ENCODE measurements at places on chromosomes 3 and 15.

DNA sequence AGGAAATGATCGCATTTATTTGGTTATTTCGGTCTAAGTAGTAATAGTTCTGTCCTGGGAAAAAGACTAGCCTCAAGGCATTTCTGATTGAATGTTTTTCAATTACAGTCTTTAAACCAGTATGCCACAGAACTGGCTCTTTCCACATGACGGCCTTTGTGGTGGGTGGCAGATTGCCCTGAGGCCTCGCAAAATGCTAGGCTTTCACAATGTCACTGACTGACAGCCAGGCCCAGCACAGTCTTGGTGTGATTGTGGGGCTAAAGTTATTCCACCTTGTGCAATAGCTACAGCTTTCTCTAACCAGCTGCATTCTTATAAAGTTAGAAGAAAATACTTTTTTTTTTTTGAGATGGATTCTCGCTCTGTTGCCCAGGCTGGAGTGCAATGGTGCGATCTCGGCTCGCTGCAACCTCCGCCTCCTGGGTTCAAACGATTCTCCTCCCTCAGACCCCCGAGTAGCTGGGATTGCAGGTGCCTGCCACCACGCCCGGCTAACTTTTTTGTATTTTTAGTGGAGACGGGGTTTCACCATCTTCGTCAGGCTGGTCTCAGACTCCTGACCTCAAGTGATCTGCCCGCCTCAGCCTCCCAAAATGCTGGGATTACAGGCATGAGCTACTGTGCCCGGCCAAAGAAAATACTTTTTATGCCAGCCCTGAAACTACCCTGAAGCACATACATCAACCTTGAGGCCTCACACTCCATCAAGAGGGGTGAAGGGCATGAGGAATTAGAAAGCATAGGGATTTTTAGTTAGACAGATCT, 2.5 kb upstream of the ADIPOQ start:
- DNase-seq = no peak

GRCh38 chr3:73490453-73491286, 134.1 kb downstream of the PDZRN3 start:
- DNase-seq = no peak

- DNase-seq = no peak
Measured at GRCh38 chr3:149195221-149195620, 26.4 kb downstream of the CP start.

DNA sequence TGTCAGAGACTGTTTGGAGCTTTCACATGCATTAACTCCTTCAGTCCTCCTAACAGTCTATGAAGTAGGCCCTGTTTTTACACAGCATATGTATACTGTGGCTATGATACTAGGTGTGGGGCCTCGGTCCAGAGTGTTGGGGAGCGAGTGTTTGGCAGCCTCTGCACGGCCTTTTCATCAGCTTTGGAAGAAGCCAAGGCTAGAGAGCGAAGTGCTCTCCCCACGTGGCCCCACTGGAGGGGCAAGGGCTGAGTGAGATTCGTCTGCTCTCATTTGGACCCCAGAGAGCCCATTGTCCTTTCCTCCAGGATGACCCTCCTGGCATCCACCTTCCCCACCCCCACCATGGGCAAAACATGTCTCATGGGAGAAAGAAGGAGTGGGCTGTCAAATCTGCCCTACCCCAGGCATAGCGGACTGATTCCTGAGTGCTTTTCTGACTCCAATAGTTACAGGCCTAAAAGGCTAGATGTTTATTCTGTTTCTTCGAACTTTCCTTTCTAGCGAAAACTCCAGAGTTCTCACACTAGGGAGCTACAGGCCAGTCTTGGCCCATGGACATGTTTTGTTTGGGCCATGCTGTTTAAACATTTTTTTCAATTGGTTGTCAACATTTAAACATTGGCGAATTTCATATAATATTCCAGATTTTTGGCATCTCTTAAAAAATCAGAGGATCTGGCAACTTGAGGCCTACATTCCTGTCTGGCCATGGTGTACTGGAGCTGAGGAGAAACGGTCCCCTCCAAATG, 76.0 kb downstream of the EEFSEC start:
- no peak for DNase-seq

DNA sequence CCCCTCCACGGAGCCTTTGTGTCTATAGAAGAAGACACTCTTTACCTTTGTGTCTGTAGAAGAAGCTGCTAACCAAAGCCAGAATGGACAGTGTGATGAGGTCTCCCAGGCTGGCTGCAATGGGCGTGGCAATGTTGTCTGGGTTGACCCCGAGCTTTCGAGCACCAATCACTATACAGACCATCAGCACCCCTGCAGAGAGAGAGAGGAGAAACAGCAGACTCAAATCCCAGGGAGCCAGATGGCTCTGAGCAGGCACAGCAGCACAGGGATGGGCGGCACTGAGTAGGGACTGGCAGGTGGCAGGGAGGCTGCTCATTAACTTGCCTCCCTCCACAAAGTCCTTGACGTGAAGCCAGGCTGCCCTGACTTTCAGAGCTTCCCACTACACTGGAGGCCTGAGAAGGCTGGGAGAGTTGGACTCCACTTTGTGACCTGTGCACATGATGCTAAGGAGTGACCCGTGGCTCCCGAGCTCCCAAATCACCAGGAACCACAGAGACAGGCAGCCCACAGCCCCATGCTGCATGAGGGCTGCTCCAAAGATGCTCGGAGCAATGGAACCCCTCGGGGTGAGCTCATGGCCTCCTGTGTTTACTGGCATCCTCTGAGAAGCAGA, 53.9 kb downstream of the ROPN1B start:
- DNase-seq = no peak

GRCh38 chr15:97525809-97526208, 434.7 kb upstream of the ARRDC4 start:
- DNase-seq = no peak

DNA sequence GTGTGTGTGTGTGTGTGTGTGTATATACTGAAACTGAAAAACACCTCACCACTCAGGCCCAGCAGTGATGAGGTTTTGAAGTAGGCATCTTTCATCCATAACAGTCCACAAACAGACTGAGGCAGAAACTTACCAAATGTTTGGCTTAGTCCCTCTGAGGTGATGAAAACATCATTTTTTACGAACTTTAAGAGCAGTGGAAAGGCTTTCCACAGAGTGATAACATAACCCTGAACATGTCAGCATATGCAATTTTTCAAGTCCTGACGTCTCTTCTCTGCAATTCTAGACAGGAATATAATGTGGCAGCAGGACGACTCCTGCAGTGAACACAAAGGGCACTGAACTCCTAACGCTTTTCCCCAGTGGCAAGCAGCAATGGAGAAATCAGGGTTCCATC, 247.0 kb upstream of the THBS1 start:
- no peak for DNase-seq

GRCh38 chr3:4398941-4399245, 68.2 kb downstream of the SUMF1 start:
- no peak for DNase-seq

- DNase-seq = no peak
Measured at GRCh38 chr3:43465109-43465508, 156.7 kb downstream of the ANO10 start.

DNA sequence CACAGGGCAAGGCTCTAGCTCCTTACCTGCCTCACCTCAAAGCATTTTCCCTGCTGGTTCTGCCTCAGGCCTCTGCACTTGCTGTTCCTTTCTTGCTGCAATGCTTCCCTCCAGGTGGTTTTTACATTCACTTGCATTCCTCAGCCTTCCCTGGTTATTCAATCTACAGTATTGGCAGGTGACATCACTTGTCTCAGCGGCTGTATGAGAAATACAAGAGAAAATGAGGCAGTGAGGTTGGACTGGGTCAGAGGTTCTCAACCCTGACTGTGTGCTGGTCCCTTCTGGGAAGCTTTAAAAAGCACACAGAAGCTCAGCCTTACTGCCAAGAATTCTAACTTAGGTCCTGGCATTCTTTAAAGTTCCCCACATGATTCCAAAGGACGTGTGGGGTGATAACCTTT, 26.7 kb downstream of the SIAH2 start:
- no peak for DNase-seq

DNA sequence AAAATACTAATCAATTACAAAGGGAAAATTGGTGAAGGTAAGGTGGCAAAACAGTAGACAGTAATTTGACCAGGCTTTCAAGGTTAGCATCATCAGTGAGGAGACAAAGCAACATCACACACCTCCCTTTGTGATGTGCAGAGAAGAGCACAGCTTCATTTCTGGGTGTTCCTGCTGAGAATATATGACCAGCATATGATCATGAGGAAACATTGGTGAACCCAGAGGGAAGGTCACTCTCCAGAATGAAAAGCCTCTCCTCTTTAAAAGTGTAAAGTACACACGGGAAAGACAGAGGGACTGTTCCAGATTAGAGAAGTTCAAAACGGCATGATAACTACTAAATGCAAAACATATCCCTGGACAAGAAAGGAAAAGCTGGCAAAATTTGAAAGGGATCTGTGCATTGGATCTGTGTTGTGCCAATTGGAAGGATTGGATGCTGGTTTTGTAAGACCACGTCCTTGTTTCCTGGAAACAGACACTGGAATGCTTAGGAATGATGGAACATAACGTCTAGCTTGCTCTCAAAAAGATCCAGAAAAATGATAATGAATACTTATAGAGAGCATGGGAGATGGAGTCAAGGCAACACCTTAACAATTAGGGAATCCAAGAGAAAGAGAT, 80.6 kb upstream of the MITF start:
- no peak for DNase-seq

- no peak for DNase-seq
Measured at GRCh38 chr3:80338366-80338765, 570.6 kb upstream of the ROBO1 start.

DNA sequence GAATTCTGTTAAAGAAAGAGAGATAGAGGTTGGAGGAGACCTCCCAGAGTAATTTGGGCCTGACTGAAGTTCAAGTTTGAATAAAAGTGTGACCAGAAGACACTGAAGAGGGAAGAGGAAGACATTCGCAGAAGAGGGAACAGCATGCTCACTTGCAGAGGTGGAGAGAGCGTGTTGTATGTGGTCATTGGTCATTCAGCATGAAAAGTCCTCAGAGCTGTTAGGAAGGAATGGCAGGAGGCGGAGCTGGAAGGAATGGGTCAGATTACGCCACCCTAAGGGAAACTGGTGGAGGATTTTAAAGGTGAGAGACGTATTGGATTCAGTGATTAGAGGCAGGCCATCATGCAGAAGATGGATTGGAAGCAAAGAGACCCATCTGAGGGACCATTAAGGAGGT, 41.6 kb downstream of the IQCH start:
- no peak for DNase-seq

DNA sequence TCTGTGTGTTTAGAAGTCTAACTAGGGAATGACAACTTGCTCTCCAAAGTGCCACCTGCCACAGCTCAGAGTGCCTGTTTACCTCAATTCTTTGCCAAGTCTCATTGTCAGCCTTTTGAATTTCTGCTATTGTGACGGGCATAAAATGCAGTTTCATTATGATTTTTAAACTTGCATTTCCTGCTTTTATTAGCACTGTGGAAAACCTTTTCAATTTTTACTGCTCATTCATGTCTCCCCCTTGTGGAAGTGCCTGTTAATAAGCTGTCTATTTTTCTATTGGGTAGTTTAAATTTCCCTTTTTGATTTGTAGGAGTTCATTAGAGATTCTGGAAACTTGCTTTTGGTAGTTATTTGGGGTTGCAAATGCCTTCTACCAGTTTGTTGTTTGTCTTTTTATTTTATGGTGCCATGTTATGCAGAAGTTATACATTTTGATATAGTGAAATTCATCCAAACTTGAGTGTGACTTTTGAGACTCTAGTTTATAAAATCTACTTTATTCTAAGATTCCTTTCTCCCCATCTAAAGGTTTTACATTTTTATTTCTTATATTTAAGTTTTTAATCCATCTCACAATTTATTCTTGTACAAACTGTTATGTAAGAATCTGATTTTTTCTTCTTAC, 53.9 kb upstream of the FRMD4B start:
- no peak for DNase-seq

GRCh38 chr15:68337826-68338225, 60.3 kb downstream of the FEM1B start:
- no peak for DNase-seq

- DNase-seq = no peak
Measured at GRCh38 chr3:97994328-97994945, 22.2 kb upstream of the RIOX2 start.

DNA sequence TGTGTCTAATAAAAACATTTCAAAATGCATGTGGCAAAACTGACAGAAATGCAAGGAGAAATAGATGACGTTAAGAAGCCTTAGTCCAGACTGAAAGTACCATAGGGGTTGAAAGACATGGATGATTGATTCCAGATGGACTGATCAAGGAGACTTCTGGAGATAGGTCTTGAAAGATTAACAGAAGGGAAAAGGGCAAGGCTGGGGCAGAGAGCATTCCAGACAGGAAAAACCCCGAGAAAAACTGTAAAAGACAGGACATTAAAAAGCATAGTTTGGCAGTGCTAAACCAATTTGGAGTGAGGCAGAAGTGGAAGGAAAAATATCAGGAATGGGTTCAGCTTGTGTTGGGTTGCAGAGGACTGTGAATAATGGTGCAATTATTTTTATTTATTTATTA, 375.2 kb upstream of the SGO1 start:
- DNase-seq = no peak

DNA sequence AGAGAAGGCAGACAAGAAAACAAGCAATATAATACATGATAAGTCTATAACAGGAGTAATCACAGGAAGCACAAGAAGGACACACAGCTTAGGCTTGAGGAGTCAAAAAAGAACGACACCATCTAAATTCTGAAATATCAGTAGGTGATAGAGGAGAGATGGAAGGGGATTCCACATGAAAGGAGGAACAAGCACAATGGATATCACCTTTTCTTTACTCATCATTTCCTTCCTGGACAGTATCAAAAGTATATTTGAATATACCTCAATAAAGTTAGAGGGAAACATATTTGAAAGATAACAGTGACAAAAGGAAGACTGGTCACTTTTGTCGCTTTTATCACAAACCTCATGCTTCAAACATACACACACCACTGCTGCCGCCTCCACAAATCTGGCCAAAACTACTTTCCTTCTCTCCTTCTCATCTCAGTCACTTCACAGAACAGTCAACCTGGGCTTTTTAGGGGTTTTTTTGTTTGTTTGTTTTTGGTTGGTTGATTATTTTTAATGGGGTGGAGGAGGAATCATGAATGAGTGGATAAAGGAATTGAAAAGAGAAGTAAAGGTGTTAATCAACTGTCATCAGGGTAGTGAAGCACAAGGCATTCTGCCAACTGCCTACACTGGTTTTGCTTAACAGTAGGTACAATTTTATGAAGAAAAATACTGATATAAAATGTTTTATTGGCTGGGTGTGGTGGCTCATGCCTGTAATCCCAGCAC, 18.5 kb downstream of the DENND4A start:
- DNase-seq = no peak

DNA sequence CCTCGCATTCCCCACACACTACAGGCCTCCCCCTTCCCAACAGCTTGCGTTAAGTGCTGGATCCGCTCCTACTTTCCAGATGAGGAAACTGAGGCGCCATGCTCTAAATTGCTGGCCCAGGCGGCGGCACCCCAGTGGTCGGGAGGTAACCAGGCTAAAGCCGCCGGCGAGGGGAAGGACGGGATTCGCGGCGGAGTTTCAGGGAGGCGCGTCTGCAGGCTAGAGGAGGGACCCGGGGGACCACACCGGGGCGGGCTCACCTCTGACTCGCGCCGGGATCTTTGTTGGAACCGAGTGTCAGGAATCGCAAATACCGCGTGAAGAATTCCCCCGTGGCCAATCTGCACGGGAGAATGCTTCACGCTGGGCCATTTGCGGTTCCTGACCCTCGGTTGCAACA, 24.6 kb upstream of the PTPN23 start:
- DNase-seq = no peak

GRCh38 chr3:31515486-31516284, 17.0 kb upstream of the STT3B start:
- DNase-seq = no peak

GRCh38 chr3:99651531-99651930, 13.1 kb downstream of the COL8A1 start:
- DNase-seq = no peak

- DNase-seq = no peak
Measured at GRCh38 chr3:171419457-171419856, 40.7 kb downstream of the TNIK start.
